Activated T-cell treated with anti-CD3 and anti-CD28 coated beads for 1 hour (primary cell): ENCODE measurements at places on chromosomes 12 and 14.
A peak's percentile ranks its signal among the peaks of the same experiment; 100 is the strongest.

DNA sequence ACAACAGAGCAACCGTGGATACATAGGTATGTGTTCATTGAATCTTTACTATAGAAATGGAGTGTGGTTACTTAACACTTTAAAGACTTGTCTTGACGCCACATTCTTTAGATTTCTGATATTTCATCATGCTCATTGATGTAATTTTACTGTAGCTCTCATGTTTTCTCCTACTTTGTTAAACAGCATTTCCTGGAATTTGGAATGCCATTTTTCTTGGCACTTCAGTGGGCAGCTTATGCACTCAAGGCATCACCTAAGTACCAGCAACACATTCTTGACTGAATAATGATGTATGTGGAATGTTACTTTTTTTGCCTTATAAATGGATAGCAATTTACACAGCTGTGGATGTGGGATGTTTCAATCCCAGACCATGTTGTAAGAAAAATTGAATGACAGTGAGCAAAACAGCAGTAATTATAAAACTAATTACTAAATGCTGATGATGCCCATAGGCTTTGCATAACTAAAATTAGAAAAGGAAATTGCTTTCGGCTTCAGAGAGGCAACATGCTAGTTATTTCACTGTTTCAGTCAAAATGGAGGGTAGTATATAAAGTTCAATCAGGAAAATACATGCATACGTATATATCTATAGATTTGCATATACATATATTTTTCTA, 298.5 kb downstream of the NPAS3 start:
- no peak for DNase-seq

DNA sequence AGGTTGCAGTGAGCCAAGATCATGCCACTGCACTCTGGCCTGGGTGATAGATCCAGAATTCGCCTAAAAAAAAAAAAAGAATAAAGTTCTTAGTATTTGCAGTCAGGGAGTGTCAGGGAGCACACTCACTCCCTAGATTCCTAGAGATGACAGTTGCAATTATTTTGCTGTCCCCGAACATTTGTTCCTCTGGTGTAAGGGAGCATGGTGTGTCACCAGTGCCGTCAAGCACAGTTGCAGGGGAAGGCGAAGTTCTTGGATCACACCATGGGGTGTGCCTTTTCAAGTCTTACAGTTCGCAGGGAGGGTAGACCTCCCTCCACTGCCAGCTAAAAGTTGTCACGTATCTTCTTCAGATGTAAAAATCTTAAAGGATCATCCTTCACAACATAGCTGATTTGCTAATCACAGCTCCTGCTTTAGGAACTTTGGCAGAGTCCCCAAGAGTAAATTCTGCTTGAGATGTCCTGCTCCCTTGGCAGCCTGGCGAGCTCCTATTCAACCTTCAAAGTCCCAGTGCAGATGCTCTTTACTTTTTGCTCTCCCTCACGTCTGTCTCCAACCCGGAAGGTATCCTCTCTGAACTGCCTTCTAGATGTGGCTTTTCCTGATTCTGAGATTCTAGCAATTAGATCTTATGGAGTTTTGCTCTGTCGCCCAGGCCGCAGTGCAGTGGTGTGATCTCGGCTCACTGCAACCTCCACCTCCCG, 11.3 kb downstream of the ACACB start:
- no peak for DNase-seq

DNA sequence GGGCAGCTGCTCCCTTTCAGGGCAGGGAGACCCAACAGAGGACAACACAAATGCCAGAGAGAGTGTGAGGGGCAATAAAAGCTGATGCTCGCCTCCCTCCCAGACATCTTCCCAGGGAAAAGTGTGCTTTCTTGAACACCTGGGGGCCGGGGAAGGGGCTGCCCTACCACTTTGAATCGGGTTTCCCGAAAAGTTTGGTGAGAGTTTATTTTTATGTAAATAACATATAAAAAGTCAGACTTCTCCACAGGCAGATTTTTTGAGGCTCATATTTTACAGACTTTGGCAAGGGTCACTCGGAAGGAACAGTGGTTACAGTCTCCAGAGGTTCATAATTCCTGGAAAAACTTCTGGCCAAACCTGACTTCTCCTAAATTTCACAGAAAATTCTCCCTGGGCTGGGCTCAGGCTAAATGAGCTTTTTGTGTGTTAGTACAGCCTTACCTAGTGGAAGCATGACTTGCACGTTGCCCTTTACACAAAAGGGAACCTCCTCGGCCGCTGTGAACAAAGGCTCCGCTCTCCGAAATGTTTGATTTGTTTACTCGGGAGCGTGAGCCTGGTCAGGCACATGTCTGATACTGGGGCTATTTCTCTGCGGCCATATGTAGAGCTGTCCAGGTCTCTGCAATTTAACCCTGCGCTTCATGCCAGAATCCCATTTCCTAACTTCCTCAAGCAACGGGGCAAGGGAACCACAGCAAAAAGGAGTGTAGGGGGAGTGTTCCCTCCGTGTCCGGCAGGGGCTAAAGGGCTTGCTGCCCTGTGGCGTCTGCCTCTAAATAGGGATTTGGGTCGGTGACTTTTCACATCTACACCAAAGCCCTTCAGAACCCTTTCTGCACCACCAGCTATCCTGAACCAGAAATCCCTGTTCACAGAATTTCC, 3.4 kb downstream of the RTL1 start:
- no peak for DNase-seq

- DNase-seq = no peak
Observed at GRCh38 chr14:91313852-91314251, 69.3 kb upstream of the GPR68 start.

- no peak for DNase-seq
Observed at GRCh38 chr12:48002414-48002730, 1.9 kb downstream of the COL2A1 start.

GRCh38 chr12:114685320-114685781, 1.4 kb upstream of the TBX3 start:
- no peak for DNase-seq

- DNase-seq = no peak
Observed at GRCh38 chr12:62481843-62482540, 15.4 kb downstream of the MON2 start.

- no peak for DNase-seq
Observed at GRCh38 chr12:75162845-75163244, 46.8 kb downstream of the KCNC2 start.

DNA sequence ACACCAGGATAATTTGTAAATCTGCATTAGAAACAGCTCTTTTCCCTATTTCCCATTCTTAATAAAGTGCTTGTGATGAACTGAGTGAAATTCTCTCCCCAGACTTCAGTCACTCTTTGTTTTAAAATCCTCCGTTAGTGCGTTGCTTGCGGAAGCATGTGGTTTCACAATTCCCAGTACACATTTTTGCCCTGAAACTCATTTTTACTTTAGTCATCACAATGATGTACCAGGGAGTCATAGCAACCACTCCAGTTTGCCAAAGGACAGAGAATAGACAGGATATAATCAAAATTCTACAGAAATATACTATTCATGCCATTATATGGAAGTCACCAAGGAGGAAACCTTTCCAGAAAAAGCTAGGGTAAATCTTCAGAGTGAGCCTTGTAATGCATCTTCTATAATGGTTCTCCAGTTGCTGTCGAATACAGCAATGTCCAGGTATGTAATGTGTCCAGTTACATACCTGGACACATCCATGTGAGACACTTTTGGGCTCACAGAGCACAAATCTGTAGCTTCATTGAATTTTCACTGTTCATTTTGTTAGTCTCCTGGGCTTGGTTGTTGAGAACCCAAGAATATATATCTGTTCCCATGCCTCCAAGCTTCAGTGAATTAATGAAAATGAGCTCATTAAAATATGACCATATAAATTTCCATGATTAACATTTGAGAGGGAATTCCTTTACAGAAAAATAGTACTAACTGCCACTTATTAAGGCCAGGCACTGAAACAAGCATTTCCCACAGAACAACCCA, 57.8 kb downstream of the GPR135 start:
- no peak for DNase-seq

DNA sequence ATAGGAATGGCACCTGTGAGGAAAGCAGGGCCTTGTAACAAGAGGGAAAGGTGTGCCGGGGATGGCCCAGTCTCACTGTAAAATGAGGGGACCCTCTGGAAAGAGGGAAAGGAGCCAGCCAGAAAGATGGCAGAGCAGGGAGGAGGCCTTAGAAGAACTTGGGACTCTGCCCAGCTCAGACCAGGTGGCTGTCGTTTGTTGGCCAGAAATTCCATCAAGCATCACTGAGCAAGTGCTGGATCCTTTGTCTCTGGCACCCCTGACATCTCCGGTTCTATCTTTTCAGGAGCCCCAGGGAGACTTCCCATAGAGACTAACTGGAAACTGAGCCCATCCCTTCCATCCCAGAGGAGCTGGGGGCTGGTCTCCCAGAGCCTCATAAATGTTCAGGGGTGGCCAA, 43.3 kb downstream of the DEGS2 start:
- DNase-seq = no peak

DNA sequence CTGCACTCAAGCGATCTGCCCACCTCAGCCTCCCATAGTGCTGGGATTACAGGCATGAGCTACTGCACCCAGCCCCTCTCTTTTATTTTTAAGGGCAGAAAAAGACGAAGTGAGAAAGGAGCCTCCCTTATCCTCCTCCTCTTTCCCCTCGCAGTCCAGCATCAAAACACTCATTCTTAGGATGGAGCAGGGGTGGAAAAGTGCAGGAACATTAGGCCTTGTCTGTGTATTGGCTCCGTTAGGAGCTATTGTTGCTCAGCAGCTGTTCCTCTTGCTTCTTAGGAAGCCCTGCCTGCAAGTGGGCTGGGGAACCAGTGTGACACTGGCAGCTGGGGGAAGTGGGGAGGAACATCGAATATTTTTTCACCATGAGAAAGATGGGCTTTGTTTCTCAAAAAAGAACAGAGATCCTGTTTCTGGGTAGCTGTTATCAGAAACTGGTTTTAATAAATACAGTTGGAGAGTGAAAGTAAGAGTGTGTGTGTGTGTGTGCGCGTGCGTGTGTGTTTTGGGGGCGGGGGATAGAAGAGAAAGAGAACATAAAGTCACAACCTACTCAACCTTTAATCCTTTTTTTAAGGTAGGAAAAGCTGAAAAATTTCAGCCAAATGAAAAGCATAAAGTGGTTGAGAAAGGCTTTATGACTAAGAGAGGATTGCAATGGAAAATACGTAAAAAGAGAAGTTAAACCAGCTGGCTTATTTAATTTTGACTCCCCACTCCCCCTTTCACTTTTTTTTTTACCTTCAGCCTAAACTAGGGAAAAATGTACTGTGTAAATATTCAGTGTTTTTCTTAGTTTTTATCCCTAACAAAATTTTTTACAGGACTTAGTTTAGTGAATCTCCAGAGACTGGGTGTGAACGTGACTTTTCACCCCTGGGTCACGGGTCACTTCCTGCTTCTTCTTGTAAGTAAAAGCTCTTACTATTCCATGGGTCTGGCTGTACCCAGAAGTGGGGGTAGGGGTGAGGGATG, 197.2 kb upstream of the PLEKHG7 start:
- peak; percentile 7 for DNase-seq

GRCh38 chr14:77006132-77006531, 22.4 kb downstream of the IRF2BPL start:
- DNase-seq = no peak

- peak; percentile 60 for DNase-seq
Observed at GRCh38 chr14:23071244-23071920, 14.1 kb upstream of the CDH24 start.

DNA sequence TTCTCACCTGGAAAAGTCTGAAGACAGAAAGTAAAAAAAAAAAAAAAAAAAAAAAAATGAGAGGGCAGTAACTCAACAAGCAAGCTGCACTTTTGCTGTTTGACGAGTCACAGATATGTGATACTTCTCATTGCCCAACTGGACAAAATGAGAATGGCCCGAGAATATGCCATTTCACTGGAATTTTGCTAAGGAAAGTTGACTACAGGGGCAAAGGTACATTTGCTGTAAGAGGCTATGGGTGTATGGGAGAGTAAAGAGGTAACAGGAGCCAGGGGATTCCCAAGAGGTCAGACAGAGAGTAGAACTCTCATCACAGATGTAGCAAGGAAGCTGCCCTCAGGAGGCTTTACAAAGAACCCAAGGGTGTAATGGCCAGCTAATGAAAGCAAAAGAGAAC, 22.9 kb downstream of the KIF21A start:
- DNase-seq = no peak

GRCh38 chr12:85949253-85949652, 75.2 kb downstream of the NTS start:
- no peak for DNase-seq

- no peak for DNase-seq
Observed at GRCh38 chr12:132527883-132528264, 37.9 kb downstream of the FBRSL1 start.

DNA sequence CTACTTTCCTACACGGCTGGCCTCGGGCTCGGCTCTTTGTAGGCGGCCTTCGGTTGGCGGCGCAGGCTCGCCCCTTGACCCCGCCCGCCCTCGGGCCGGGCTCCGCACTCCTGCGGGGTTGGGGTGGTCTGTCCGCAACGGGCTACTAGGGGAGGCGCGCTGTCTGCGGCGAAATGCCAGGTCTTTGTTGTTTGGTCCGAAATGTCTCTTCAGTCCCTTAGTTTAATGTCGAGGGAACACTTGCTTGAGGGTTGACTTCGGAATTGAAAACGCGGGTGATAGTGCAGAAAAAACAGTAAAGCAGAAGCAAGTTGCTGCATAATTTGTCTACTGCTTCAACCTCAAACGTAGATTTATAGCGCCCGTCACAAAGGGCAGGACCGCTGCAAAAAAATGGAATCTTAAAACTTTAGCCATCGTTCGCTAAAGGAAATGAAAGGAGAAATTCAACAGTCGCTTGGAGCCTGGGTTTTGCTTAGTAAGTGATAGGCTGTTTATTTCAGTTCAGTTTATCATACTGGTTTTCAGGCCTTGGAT, 390 bp downstream of the JKAMP start:
- no peak for DNase-seq

- no peak for DNase-seq
Observed at GRCh38 chr12:42968426-42968825, 378.9 kb upstream of the PRICKLE1 start.

DNA sequence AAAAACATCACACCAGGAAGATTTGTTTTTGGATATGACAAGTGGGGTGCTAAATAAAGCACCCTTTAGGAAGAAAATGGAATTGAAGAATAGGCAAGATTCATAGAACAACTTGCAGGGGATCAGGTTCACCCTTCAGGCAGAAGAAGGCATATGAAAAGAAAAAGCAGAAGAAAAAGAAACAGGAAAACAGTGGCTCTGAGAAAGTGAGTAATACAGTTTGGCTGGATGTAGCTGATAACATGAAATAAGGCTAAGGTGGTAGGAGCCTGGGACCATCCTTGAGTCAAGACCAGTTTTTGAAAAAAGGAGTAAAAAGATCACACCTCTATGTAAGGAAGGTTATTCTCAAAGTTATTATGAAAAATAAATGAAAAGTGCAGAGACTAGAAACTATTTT, 42.4 kb downstream of the TRIP11 start:
- no peak for DNase-seq
